ENCODE measurements at places on chromosomes 1 and 21.

DNA sequence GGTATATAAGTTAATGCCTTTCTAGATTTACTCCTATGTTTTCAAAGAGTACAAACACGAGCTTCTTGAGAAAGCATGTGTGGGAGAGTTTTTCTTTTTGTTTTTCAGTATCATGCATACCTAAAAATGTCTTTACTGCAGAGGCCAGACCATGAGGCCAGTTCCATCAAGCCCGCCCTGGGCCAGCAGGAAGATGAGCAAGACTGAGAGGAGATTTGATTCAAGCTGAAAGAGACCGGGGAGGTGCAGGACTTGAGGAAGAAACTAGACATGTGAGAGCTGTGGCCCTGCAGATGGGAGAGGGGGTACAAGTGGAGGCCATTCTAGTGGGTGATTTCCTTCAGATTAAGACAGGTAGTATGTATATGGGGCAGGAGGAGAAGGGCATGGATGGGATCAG lies 33.4 kb upstream of the NTPCR start:
- DNase-seq, result no peak

DNA sequence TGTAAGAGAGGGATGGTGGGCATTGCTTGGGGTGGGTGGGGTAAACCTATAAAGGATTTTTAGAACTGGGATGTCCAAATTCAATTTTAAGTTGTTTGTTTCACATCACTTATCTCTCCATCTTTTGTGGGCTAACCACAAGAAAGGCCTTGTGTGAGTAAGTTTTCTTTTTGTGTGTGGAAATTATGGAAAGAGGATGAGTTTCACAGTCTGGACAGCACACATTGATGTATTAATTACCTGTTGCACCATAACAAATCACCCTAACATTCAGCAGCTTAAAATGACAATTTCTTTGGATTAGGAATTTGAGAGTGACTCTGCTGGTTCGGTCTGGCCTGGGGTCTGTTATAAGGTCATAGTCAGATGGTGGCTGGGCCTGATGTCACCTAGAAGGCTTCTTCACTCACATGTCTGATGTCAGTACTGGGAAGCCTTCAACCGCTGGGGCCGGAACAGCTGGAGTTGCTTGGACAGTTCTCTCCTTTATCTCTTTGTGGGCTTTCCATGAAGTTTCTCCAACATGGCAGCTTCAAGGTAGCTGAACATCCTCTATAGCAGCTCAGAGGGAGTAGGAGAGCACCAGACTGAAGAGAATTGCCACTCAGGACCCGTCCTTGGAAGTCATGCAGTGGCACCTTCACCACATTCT lies 2.0 kb upstream of the COL9A2 start:
- DNase-seq, result no peak

DNA sequence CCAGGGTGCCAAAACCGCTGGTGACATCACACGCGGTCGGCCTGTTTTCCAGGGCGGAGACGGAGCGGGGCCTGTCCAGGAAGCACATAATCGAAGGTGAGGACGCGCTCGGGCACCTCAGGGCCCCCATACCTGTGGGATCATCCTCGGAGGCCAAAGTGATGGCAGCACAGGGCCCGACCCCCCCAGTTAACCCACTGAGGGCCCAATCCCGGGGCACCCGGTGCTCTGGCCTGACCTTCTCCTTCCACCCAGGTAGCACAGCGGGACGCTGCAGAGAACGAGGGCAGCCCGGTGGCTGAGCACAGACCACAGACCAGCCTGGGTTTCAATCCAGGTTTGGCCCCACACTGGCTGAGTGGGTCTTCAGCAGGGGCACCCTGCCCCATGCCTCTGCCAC lies 43.3 kb downstream of the KCNAB2 start:
- no peak for DNase-seq

- DNase-seq, result no peak
These were observed 65.7 kb upstream of the NEK2 start for GRCh38 chr1:211741116-211741515.

- DNase-seq, result no peak
These were observed 99.2 kb downstream of the PROX1 start for GRCh38 chr1:214086945-214087344.

GRCh38 chr1:182809414-182809957 lies 19.9 kb downstream of the NPL start:
- no peak for DNase-seq

DNA sequence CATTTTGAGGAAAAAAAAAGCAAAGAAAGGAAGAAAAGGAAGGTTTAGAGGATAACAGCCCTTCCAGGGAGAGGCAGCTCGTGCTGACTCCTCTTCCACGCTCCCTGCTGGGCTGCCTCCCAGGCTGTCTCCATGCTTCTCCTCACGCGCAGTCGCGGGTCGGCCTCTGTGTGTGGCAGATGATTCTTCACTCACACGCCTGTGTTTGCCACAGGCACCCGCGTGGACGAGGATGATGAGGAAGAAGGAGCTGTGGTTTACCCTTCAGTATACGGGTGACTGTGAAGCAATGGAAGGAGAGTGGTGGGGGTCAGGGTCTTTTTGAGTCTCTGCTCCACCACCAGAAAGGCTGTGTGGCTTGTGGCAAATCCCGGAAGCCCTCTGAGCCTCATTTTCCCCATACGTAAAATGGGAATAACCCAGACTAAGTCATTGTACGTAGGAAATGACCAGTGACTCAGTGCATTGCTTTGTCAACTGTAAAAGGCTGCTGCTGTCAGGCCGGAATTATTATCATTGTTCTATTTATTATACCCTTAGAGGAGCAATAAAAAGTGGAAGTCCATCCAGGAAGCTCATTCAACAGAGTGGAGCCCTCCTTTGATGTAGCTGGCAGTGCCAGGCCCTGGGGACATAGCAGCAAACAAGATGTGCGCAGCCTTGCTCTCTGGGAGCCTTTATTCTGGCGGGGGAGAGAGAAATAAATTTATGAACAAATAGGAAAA lies 11.9 kb upstream of the SH2D2A start:
- no peak for DNase-seq

DNA sequence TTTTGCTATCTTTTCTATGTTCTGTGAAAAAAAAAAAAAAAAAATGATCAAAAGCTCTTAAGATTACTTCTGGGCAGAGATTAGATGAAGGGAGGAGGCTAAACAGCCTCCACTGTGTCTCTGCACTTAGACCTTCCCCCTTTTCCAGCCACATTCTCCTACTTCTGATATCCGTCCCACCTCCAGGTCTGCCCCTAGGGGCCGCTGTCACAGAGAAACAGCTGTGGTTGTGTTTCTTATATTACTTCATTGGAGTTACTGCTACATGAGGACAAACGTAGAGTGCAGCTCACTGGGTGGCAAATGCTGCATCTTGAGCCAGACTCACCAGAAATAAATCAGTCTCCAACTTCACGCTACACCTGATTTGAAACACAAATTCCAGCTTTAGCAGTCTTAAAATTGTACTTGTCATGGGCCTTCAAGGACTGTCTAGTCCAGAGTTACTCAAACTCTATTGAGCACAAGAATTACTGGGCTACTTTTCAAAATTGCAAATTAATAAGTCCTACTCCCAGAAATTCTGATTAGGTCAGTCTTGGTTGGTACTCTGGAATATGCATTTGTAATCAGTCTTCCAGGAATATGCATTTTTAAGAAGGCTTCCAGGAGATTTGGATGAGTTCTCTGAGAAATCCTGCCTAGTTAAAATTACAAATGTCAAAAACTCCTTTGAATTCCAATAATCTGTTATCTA lies 125.2 kb upstream of the PTBP2 start:
- DNase-seq, result peak; percentile 4

- DNase-seq, result no peak
These were observed 2.2 kb upstream of the SSBP3 start for GRCh38 chr1:54408147-54409066.

DNA sequence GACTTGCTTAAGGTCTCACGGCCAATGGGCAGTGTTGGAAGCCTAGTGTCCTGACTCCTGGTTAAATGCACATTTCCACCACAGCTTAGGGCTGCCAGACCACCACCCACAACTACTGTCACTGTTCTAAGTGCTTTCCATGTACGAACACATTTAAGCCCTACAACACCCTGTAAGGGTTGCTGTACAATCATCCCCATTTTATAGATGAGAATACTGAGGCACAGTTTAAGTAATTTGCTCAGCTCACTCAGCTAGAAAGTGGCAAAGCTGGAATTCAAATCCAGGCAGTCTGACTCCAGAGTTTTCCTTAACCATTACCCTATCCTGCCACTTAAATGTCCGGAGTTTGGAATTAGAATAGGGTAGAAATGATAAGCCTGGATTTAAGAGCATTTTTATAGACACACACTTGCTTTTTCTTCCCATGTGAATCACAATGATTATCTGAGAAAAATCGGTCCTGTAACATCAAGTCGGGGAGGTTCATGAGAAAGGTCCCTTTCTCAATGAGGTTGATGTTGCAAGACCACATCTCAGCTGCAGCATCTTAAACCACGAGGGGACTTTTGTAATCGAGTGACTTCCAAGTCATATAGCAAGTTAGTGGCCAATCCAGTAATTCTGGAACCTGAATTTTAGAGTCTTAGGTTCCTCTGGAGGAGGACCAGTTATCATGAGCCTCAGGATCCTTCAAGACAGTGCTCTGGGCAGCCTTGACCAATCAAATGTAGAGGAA lies 8.6 kb downstream of the E2F2 start:
- no peak for DNase-seq

DNA sequence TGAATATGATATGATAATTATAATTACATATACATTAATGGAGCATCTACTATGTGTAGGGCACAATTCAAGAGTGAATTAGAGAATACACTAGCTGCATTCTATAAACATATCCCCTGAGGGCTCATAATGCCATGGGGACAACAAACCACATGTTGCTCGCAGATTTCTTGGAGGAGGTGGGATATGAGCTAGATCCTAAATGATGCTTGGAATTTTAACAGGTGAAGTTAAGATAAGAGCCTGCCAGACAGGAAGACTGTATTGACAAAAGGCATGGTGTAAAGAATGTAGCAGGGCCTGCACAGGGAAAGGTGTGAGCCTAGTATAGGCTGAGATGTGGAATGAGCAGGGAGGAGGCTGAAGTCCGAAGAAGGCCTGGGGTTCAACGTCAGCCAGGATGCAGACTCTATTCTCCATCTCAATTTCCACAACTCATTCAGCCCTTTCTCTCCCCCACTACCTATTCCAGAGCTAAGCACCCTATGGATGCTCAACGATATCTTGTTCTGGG lies 120.2 kb downstream of the ELAVL4 start:
- DNase-seq, result no peak

- no peak for DNase-seq
These were observed 64.4 kb upstream of the RPL11 start for GRCh38 chr1:23627069-23627735.

- DNase-seq, result no peak
These were observed 268.8 kb downstream of the KCTD3 start for GRCh38 chr1:215835951-215836350.
